ENCODE measurements at places on chromosomes 12 and 14.

DNA sequence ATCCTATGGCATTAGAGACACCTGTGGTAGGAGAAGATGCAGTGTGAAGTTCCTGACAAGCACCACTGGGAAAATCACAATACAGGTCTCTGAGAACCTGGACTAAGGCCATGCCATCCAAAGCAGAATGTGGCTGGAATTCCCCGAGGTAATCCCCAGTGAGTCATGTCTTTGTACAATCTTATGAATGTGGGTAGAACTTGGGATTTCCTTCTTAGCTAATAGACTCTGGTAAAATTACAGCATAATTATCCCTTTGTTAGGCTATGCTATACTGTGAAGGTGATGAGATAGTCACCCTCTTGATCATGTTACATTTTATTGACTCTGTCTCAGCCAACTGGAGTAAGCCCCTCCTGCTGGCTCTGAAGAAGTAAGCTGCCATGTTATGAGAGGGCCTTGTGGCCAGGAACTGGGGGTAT is 224.3 kb upstream of the DCN start:
- DNase-seq: no peak

- no peak for DNase-seq
Observed at GRCh38 chr12:110782094-110782493, 39.4 kb upstream of the PPP1CC start.

GRCh38 chr12:122989874-122990419 is 9.5 kb downstream of the ARL6IP4 start:
- DNase-seq: no peak

DNA sequence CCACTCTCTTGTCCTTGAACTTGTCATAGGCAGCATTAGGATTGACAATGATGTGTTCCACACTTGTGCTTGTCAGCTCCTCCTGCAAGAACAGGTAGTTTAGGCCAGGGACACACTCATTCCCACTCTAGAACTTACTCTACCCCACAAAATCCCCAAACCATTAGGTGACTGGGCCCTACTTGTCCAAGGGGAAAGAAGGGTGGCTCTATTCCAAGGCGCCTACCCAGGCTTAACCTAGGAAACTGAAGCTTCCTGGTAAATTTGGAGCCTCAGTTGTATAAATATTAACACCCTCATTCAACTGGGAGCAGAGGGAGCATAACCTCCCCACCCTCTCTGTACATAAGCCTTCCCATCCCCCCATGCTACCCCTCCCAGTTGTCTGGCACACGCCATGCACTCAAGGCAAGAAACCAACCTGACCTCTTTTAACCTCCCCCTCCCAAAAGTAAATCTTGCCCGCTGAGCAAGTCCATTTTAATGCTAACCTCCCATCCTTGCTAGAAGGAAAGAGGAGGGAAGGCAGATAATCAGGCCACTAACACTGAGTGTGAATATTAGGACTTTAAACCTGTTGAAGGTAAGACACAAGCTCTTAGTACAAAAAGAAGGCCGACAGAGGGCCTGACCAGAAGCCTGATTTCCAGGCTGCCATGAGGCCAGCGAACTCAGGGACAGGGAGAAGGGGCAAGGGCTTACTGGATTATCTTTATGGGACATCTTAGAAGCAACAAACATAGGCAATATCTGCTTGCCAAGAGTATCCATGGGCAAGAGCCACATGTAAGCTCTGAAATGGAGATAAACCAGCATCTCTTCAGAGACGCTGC is 11.0 kb downstream of the DCTN2 start:
- no peak for DNase-seq

GRCh38 chr14:24705840-24706239 is 71.8 kb upstream of the GZMB start:
- DNase-seq: no peak

- no peak for DNase-seq
Observed at GRCh38 chr14:93785423-93785822, 2.9 kb downstream of the PRIMA1 start.

DNA sequence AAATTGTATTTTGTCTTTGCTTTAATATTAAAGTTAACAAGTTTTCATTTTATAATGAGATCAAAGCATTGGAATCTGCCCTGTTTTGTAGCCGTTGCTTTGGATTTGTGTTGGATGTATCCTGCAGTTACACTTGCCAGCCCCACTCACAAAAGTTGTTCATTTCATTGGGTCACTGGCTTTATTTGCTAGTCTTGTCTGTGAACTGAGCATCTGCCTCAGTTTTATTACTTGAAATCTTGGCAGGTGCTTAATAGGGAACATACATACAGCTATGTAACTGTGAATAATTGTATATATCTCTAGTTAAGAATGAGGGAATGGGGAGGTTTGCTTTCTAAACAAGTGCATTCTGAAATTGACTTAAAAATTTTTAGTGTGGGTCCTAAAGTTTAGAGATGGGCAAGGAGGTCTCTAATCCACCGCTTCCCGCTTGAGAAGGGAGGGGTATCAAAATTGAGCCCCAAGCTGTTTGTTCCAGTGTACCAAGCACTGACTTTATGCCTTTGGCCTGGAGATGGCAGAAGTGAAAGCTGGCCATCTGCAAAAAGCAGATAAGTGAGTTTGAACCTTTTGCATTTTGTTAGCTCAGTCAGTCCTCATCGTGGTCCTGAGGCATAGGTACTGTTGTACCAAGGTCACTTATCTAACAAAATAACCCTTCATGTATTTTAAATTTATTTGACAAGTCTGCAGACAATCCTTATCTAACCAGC is 9.3 kb downstream of the EIF5 start:
- no peak for DNase-seq

DNA sequence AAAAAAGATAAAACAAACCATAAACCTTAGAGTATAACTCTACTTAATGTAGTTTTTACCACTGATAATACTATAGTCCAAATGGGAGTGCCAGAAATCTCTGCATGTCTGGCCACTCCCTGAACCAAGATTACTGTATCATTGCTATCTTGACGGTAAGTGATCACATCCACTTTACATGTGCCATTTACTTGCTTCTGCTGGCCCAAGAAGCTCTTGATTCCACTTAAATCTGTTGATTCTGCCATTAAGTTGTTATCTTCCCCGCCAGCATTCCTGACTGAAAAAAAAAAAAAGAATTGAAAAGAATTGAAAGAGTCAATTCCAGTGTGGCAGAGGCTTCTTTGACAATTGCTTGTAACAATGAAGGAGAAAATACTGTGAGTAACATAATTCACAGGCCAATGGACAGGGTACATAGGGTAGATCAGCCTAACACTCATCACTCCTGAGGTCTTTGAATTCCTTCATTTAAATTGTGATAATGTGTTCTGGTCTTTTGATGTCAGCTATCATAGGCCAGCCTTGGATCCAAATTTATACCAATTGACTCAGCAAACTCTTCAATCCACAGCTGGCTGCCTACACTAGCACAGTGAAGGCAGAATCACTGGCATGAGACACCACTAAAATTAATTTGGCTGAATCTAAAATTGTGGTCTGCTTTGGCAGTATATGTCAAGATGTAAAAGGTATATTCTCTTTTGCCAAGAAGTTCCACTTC is 665.2 kb upstream of the FLRT2 start:
- no peak for DNase-seq

- DNase-seq: no peak
Observed at GRCh38 chr12:109435428-109436187, 41.5 kb downstream of the KCTD10 start.

DNA sequence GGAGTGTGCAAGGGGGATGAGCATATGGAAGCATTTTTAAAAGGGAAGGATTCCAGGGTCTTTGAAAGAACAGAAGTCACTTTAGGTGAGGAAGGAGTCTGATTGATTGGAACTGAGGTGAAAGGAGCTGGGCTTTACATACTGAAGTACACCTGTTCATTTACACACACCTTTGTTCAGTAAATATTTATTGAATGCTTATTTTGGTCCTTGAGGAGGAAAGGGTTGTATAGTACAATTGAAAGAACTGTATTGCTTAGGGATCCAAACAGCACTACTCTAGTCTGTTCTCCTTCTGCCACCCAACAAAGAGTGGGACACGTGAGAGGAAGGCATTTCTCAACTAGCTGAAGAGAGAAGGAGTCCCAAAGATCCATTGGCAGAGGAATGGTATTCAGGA is 63.9 kb downstream of the APAF1 start:
- no peak for DNase-seq

- no peak for DNase-seq
Observed at GRCh38 chr12:32261638-32262037, 137.7 kb upstream of the FGD4 start.

All from activated CD8-positive, alpha-beta memory T cell treated with anti-CD3 and anti-CD28 coated beads for 24 hours (primary cell).